ENCODE measurements at places on chromosomes 3 and 15. TPM values are rescaled to one million over a fixed set of nuclear protein-coding genes. Genes with fewer than 3 reads are reported as not detected.

DNA sequence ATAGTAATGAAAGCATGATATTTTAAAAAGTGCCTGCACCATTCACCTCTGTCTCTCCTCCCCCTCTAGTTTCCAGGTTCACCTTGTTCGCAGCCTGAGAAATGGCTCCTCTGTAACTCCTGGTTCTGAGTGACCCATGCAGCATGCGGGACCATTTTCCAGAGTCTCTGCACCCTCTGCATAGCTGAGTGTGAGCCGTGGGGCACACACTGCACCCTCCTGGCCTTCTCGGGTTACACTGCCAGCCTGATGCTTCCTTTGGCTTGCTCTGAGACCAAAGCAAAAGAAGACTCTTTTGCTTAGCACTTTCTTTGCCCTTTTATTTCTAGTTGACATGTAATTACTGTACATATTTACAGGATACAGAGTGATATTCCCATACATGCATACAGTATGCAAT is 287.3 kb downstream of the GABRG3 start:
- DNase-seq: no peak

DNA sequence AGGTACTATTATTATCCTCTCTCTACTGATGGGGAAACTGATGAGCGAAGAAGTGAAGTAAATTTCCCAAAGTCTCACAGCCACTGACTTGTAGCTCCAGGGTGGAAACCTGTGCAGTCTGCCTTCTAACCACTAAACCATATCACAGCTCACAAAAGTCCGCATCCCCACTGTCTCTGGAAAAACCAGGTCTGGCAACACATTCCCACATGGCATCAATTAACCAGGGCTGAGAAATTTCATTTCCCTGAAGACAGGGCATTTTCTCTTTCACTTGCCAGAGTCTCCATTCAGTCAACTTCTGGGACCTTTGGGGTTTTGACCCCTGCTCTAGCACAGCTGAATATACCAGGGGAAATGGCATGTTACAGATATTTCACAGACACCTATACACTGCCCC is 26.5 kb downstream of the FBXO40 start:
- no peak for DNase-seq

DNA sequence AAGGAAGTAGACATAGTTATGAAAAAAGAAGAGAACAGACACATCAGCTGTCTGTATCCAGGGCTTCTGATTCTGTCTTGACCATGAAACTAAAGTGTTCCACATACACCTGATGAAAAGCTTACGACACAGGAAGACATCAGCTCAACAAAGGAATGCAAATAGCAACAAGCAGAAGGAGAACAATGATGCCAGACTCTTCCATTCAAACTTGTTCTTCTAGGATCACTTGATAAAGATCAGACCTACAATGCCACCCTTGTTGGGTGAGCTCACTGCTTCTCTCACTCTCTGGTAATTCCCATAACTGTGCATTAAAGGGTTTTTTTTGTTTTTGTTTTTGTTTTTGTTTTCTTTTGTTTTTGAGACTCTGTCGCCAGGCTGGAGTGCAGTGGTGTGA is 49.7 kb downstream of the GATM start:
- DNase-seq: no peak

DNA sequence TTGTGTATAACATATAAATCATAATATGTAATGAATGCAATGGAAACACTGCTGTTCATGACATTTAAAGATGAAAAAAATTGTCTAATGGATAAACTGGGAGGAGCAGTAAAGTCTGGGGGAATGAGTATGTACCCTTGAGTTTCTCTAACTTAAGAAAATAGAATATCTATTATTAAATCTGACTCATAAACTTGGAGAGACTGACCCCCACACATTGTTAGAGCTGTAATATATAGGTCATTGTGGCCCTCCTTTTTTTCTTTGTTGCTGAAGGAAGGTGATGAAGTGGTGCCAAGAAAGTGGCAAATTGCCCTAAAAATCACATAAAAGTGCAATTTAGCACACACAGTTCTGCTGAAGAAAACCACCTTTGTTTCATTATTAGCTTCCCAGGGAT is 389.8 kb upstream of the RARB start:
- no peak for DNase-seq

DNA sequence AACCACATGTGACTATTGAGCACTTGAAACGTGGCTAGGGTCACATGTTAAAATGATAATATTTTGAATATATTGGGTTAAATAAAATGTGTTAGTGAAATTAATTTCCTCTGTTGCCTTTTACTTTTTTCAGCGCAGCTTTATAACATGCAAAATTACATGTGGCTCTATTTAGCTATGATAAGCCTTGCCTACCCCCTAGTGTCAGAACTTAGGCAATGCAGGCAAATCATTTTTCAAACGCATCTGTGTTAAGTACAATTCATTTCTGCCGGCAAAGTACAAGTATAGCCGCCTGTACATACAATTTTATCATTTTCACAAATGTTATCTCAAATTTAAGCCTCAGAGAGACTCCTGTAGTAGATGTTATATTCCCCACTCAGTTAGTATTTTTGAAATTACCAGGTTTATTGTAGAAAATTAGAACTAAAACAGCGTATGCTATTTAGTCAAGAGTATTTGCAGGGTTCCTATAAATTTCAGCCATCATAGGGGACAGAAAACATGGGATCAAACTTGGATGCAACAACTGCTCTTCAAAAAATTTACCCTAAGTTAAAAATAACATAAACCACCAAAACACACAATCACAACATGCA is 56.1 kb downstream of the TAFA4 start:
- DNase-seq: peak; percentile 74

DNA sequence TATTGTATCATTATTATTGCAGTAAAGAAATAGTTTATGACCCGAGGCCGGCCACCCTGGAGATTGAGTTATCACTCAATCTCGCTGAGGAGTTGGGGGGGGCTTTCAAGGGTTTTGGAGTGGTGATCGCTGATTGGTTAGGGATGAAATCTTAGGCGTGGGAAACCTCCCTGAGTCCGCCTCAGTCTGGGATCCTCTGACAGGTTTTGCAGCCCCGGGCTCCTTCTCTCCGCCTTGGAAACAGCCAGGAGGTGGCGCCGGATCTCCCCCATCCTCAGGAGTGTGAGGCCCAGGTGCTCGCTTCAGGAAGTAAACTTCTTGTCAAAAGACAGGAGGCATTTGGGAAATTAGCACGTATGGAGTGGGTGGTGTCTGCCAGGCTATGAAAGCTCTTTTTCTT is 41.1 kb upstream of the SEC61A1 start:
- peak; percentile 10 for DNase-seq

DNA sequence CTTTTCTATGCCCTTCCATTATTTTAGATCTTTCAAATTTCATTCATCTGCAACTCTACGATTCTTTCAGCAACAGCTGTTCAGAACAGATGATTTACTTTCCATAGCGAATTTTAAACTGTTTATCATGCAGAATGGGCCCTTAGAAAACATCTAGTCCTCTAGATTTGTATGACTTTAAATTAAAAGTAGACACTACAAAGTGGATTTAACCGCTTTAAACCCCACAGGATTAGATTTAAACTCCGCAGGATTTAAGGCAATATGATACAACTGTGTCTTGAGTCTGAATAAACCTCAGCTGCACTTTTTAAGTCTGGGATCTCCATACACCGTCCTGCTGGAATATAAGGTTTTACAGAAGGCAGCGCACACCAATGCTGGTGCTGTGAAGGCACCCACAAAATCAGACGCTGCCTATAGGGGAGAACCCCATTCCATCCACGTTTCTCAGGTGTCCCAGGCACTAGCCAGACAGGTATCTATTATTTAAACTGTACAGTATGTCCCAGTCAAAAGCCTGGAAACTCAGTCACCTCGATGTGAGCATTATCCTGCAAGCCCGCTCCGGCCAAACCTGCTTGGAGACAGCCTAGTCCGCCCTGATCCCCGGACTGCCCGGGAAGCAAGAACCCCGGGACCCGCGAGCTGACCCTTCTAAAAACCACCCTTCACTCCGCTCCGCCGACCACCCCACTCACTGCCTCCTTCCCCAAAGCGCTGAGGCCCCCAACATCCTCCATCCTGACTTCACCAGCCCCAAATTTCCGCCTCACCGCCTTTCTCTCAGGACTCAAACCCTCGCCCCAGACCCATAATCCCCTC is 768 bp downstream of the ANO10 start:
- DNase-seq: peak; percentile 22

GRCh38 chr15:31469786-31470525 is 143.3 kb downstream of the KLF13 start:
- no peak for DNase-seq

DNA sequence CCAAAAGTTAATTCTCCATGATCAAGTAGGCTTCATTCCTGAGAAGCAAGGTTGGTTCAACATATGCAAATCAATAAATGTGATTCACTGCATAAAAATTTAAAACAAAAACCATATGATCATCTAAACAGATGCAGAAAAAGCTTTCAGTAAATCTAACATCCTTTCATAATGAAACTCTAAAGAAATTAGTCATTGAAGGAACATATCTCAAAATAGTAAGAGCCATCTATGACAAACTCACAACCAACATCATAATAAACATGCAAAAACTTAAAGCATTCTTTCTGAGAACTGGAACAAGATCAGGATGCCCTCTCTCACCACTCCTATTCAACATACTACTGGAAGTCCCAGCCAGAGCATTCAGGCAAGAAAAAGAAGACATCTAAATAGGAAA is 254.1 kb downstream of the AGBL1 start:
- DNase-seq: no peak

- DNase-seq: no peak
Observed at GRCh38 chr3:67302489-67302888, 304.4 kb downstream of the KBTBD8 start.

Gene TUSC7
- not detected for total RNA-seq

Gene MITF
- 13.3 TPM for total RNA-seq

Gene TM4SF4
- total RNA-seq: 1.6 TPM

Gene SEC22C
- 46.9 TPM for total RNA-seq

Gene RBPMS2
- not detected for total RNA-seq

Gene CORO2B
- total RNA-seq: 9.7 TPM

Gene ATP6V1A
- total RNA-seq: 98.0 TPM

Gene FOXL2NB
- total RNA-seq: not detected

Gene TMEM212
- not detected for total RNA-seq

All from IMR-90 (cell line).